AML-193 (cell line): ENCODE measurements at places on chromosomes 16 and 17.

GRCh38 chr17:68356520-68356919 lies 65.2 kb downstream of the ARSG start:
- DNase-seq, result peak; percentile 92

GRCh38 chr16:70294385-70295025 lies 4.5 kb upstream of the DDX19B start:
- DNase-seq, result no peak

DNA sequence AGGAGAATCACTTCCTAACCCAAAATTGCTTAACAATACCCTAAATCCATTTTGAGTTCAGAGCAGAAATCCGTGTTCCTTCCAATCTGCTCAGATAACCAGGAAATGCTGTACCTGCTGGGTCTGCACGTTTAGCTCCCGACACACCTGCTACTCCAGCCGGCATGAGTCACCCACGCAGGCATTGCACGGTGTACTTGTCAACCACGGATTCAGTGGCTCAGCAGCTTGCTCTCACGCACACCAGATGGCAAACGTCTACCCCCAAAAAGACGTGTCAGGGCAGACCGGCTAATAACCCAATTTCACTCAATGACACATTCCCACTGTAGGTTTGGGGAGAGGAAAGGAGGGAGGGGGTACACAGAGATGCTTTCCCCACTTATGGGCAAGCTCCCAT lies 468.1 kb downstream of the SOX9 start:
- DNase-seq, result no peak

DNA sequence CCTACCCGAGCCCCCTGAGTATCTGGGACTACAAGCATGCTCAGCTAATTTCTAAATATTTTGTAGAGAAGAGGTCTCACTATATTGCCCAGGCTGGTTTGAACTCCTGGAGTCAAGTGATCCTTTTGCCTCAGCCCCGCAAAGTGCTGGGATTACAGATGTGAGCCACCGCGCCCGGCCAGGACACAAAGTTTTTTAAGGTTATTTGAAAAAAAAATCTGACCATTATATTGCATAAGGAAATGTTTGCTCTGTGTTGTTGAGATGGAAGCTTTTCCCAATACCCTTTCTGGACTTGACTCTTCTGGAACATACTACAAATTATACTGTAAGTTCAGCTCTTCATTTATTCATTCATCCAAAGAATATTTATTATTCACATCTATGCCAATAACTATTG lies 133.3 kb upstream of the TMEM97 start:
- DNase-seq, result no peak

DNA sequence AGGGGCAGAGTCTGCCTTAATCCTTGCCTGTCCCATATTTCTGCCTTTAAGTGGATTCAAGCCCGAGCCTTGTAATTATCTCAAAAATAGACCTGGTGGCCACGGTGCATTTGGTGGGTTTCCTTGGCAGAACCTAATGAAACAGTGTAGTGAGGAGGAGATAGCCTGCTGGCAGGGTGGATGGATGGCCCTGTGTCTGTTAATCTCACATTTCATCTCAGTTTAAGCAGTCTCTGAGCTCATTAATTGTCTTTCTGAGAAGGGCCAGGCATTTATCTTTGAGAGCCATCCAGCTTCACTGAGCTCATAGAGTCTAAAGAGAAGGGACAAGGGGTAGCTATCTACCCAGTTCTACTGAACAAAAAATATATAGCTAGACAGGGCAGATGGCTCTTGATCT lies 364.0 kb upstream of the EEF2KMT start:
- DNase-seq, result no peak
